ENCODE measurements at places on chromosomes 2 and 18. TPM values are rescaled to one million over a fixed set of nuclear protein-coding genes. Genes with fewer than 3 reads are reported as not detected.

The PDE1A gene
- not detected for polyA plus RNA-seq

The RAB6D gene
- 0.06 TPM for polyA plus RNA-seq

The CXCR1 gene
- polyA plus RNA-seq: not detected

The DTNA gene
- 17.2 TPM for polyA plus RNA-seq

The UGT1A7 gene
- polyA plus RNA-seq: not detected

All from H1 (cell line).